GM23338 (cell line): ENCODE measurements at places on chromosomes 1 and 21. TPM values are rescaled to one million over a fixed set of nuclear protein-coding genes. Genes with fewer than 3 reads are reported as not detected.

DNA sequence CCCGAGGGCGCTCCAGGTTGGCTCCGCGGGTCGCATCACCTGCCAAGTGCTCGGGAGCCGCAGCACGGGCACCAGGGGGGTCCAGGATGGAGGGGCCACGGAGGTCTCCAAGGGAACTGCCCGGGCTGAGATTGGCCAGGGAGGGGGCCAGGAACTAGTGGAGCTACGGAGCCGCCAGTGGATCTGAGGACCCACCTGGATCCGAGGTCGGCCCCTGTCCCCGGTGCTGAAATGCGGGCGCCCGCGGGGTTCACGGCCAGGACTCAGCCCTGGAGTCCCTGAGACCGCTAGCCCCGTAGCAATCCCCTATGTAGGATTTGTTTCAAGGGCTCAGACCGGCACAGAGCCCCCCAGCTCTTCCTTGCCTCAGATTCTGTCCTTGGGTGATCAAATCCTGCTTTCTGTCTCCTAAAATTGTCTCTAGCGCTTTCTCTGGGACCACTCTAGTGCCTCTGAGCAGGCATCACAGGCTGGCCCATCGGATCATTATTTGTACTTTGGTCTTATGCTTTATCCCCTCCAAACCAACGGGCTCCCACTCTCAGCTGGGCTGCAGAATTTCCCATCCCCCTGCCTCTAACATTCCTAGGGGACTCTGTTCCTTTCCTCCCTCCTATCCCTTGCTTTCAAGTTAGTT lies 27.3 kb downstream of the KIAA2013 start:
- 0 out of 2 replicates have a peak, but pooled peaks cover 3% of the 10 kb centered on the region for H3K27me3 ChIP-seq
- no peaks in the 10 kb centered on the region for H3K36me3 ChIP-seq
- H3K4me1 ChIP-seq = peaks cover 9% of the 10 kb centered on the region; the same call in 1 of the 2 replicates
- peak; percentile 83 for DNase-seq
- peak overlapping the region; percentile 52 for H3K4me3 ChIP-seq
- H3K27ac ChIP-seq = no peak overlapping the region

The TNFRSF9 gene
- not detected in 2 replicates for total RNA-seq

The TMEM35B gene
- total RNA-seq = 7.6 and 9.1 TPM in 2 replicates

The SEMA4A gene
- 17.0 and 20.2 TPM in 2 replicates for total RNA-seq

DNA sequence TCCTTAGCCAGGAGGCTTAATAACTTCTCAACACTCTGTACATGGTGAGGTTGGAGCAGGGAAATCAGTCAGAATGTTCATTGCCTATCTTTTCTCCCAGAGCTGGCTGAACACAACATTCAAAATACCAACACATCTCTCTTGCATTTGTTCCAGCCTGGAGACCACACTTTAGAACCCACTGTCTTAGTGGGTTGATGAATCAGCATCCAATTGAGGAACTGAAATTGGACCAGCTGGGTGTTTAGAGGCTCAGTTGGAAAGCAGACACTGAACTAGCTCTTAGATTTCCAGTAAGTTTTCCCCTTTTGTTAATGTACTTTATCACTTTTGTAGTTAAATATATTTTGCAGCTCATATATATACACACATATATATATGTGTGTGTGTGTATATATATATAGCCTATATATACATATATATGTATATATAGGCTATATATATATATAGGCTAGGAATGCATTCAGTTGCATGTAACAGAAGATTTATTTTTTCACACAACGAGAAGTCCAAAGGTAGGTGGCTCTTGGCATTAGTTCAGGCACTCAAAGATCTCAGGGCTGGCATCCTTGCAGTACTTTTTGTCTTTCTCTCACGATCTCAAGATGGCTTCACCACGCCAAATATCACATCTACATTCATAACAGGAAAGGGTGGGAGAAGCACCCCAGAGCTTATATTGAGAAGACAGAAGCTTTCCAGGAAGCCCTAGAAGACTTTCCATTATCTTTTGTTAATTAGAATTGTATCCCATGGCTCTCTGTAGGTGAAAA lies 35.0 kb upstream of the HUNK start:
- no peak overlapping the region for H3K4me3 ChIP-seq
- H3K4me1 ChIP-seq = no peaks in the 10 kb centered on the region
- no peaks in the 10 kb centered on the region for H3K36me3 ChIP-seq
- H3K27ac ChIP-seq = no peak overlapping the region

- H3K27ac ChIP-seq = no peak overlapping the region
- H3K4me1 ChIP-seq = no peaks in the 10 kb centered on the region
Measured at GRCh38 chr1:223683586-223684487, 18.3 kb upstream of the CAPN8 start.

- peaks cover 10% of the 10 kb centered on the region for H3K36me3 ChIP-seq
- no peak for DNase-seq
- H3K4me3 ChIP-seq = no peak overlapping the region
- no peaks in the 10 kb centered on the region for H3K4me1 ChIP-seq
- no peaks in the 10 kb centered on the region for H3K27me3 ChIP-seq
- no peak overlapping the region for H3K27ac ChIP-seq
Measured at GRCh38 chr1:81179242-81179641, 621.5 kb upstream of the ADGRL2 start.

- no peak overlapping the region for H3K4me3 ChIP-seq
- DNase-seq = no peak
- no peak overlapping the region for H3K27ac ChIP-seq
Measured at GRCh38 chr21:34880401-34880800, 168.7 kb downstream of the RUNX1 start.

GRCh38 chr1:199854686-199855321 lies 172.7 kb upstream of the NR5A2 start:
- no peaks in the 10 kb centered on the region for H3K36me3 ChIP-seq
- no peak overlapping the region for H3K27ac ChIP-seq
- no peaks in the 10 kb centered on the region for H3K27me3 ChIP-seq
- H3K4me1 ChIP-seq = peaks cover 11% of the 10 kb centered on the region; the same call in 1 of the 2 replicates
- H3K4me3 ChIP-seq = no peak overlapping the region
- DNase-seq = no peak

DNA sequence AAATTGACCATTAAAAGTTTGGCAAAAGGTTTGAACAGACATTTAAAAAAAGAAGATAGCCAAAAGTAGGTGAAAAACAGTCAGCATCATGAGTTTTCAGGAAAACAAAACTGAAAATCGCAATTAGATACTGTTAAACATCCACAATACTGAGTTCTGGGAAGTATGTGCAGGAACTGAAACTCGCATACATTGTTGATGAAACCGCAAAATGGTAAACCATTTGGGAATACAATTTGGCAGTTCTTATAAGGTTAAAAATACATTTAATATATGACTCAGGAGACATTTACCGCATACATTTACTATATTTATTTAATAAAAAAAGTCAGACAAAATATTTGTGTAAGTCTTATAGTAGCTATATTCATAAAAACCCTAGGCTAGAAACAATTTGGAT lies 393.2 kb downstream of the COL11A1 start:
- DNase-seq = no peak
- no peaks in the 10 kb centered on the region for H3K27me3 ChIP-seq

DNA sequence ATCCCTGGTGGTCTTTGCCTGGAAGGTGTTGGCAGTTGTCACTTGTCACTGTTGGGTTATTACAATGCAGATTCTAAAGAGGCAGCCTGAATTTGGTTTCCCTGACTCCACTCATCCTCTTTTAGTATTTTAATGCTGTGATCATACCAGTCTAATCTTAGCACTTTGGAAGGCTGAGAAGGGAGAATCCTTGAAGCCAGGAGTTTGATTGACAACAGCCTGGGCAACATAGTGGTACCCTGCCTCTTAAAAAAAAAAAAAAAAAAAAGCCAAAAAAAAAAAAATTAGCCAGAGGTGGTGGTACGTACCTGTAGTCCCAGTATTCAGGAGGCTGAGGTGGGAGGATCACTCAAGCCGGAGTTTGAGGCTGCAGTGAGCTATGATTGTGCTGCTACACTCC lies 7.7 kb downstream of the GIPC2 start:
- peaks cover 4% of the 10 kb centered on the region; the same call in 1 of the 2 replicates for H3K4me1 ChIP-seq
- H3K36me3 ChIP-seq = no peaks in the 10 kb centered on the region
- no peaks in the 10 kb centered on the region for H3K27me3 ChIP-seq
- no peak overlapping the region for H3K4me3 ChIP-seq
- no peak overlapping the region for H3K27ac ChIP-seq
- DNase-seq = no peak

The SPRR4 gene
- total RNA-seq = not detected in 2 replicates

- DNase-seq = no peak
- H3K4me1 ChIP-seq = peaks cover 11% of the 10 kb centered on the region
- H3K36me3 ChIP-seq = no peaks in the 10 kb centered on the region
- H3K27me3 ChIP-seq = no peaks in the 10 kb centered on the region
Measured at GRCh38 chr1:208085655-208086515, 158.3 kb downstream of the PLXNA2 start.

GRCh38 chr1:156113282-156113950 lies 1.1 kb upstream of the LMNA start:
- peak overlapping the region; percentile 99 for H3K4me3 ChIP-seq
- no peaks in the 10 kb centered on the region for H3K36me3 ChIP-seq
- no peak overlapping the region for H3K27ac ChIP-seq
- no peak for DNase-seq
- peaks cover 12% of the 10 kb centered on the region; the same call in 1 of the 2 replicates for H3K27me3 ChIP-seq

GRCh38 chr1:11875094-11875493 lies 16.3 kb upstream of the NPPB start:
- no peaks in the 10 kb centered on the region for H3K36me3 ChIP-seq
- no peak overlapping the region for H3K4me3 ChIP-seq
- H3K27me3 ChIP-seq = no peaks in the 10 kb centered on the region
- no peaks in the 10 kb centered on the region for H3K4me1 ChIP-seq

The TAS1R1 gene
- not detected in 2 replicates for total RNA-seq

GRCh38 chr1:240667351-240667750 lies 55.4 kb upstream of the GREM2 start:
- no peaks in the 10 kb centered on the region for H3K27me3 ChIP-seq
- H3K4me1 ChIP-seq = no peaks in the 10 kb centered on the region

The ZNF593OS gene
- total RNA-seq = not detected in 2 replicates

DNA sequence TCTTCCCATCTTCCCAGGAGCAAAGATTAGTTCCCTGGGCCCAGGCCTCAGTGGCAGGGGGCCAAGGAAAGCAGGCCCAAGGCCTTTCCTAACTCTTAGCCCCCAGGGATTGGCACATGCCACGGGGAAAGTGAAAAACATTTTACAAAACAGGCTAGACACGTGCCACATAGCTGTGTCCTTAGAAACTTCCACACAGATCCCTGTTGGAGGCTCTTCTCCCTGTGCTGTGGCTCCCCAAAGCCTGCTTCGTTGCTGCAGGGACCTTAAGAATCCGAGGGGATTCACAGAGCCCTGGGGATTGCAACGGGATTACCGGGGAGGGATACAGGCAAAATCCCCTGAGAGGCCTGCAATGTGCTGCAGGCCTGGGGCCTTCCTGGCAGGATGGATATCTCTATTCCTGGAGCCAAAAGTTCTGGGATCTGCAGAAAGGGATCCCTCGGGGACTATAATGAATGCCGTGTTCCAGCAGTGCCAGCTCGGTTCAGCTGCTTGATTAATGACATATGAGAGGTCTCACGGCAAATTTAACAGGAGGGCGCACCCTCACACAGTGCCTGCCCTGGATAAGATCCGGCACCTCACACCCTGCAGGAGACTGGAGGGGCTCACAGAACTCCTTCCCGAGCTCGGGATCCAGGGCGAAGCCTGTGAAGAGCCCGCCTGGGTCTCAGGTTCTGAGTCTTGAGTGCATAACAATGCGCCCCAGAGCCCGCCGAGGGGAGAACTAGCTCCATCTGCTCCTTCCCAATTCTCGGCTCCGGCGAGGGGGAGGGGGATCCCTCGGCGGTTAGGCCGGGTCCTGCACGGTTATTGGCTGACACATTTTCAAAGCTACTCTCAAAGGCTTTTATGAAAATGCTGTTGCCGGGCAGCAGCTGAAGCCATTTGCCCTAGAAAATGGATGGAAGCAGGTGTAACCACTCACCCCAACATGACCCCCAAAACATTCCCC lies 15.3 kb upstream of the RGS8 start:
- peak overlapping the region; percentile 43 for H3K4me3 ChIP-seq
- no peaks in the 10 kb centered on the region for H3K36me3 ChIP-seq

GRCh38 chr1:231094421-231094820 lies 54.4 kb upstream of the FAM89A start:
- H3K4me3 ChIP-seq = no peak overlapping the region
- H3K27me3 ChIP-seq = 0 out of 2 replicates have a peak, but pooled peaks cover 6% of the 10 kb centered on the region
- H3K4me1 ChIP-seq = no peaks in the 10 kb centered on the region
- no peak overlapping the region for H3K27ac ChIP-seq

The ILF2 gene
- total RNA-seq = 314 and 337 TPM in 2 replicates

GRCh38 chr1:199878823-199879222 lies 148.7 kb upstream of the NR5A2 start:
- no peaks in the 10 kb centered on the region for H3K36me3 ChIP-seq
- no peak for DNase-seq
- no peak overlapping the region for H3K4me3 ChIP-seq
- no peaks in the 10 kb centered on the region for H3K27me3 ChIP-seq

The C1orf94 gene
- total RNA-seq = 4.9 and 5.3 TPM in 2 replicates

DNA sequence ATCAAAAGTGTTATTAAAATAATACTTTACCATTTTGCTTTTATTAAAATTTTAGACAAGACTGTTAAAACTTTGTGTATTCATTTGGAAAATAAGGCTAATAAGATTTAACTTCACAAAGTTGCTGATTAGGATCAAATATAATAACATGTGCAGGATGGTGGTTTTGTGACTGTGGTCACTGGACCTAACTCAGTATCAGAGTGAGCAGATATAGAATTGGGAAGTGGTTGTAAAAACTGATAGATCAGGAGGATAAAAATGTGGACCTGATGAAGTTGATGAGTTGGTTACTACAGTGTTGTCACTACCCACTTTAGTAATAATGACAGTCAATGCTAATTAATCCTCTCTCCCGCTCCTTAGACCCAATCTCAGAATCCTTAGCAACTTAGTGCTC lies 186.4 kb downstream of the AKT3 start:
- H3K27me3 ChIP-seq = no peaks in the 10 kb centered on the region
- H3K36me3 ChIP-seq = no peaks in the 10 kb centered on the region
- H3K27ac ChIP-seq = no peak overlapping the region
- DNase-seq = no peak
- no peak overlapping the region for H3K4me3 ChIP-seq
- no peaks in the 10 kb centered on the region for H3K4me1 ChIP-seq

The SLFNL1 gene
- total RNA-seq = 0.14 TPM in 1 of 2 replicates, not detected in the other

DNA sequence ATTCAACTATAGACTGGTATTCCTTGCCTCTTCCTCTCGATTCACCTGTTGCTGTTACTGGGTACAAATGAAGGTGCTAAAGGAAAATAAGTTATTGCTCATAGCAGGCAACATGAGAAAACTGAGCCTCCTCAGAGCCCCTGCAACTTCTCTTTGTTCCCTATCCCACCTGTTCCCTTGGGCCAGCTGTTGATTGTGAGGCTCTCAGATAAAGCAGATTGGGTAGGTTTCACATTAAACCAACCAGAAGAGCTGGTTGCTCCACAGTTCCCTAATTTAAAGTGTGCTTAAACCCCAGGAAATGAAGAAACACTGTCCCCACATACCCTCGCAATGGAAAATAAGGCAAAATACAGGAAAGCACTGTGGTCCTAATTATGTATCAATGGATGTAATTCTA lies 4.8 kb downstream of the DEDD start:
- peaks cover 12% of the 10 kb centered on the region for H3K4me1 ChIP-seq
- H3K27me3 ChIP-seq = no peaks in the 10 kb centered on the region
- no peak overlapping the region for H3K27ac ChIP-seq
- H3K36me3 ChIP-seq = peaks cover 36% of the 10 kb centered on the region
- DNase-seq = no peak
- H3K4me3 ChIP-seq = no peak overlapping the region
